ENCODE measurements at places on chromosomes 16 and 17.

GRCh38 chr17:71790791-71791190, 330.0 kb upstream of the SOX9 start:
- no peak for DNase-seq

DNA sequence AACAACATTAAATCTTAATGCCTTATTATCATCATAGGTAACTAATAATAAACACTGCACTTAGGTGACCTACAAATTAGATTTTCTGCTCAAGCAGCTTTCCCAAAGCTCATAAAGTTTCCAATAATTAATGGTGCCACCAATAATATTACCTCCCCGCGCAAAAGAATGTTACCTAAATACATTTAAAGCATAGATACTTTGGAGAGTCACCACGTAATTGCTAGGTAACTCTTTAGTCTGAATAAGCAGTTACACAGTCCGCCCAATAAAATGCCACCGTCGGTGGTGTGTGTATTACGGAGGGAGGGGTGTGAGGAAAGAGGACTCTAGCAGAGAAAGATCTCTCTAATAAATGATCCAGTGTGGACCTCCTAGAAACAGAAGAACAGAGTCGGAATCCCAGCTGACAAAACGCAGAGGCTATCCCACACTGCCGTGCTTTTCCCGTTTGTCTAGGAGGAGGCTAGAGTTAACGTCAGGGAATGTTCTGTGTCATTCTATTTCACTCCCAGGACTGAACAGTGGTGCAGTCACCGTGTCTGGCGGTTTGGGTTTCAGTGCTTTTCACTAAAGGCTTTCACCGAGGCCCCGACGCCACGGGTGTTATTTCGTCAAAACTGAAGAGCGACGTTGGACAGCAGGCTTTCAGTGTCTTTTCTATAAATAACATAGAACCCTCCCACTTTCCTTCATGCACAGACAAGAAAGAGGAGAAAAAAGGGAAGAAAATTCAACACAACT, 630 bp downstream of the RNFT1 start:
- DNase-seq = peak; percentile 18

DNA sequence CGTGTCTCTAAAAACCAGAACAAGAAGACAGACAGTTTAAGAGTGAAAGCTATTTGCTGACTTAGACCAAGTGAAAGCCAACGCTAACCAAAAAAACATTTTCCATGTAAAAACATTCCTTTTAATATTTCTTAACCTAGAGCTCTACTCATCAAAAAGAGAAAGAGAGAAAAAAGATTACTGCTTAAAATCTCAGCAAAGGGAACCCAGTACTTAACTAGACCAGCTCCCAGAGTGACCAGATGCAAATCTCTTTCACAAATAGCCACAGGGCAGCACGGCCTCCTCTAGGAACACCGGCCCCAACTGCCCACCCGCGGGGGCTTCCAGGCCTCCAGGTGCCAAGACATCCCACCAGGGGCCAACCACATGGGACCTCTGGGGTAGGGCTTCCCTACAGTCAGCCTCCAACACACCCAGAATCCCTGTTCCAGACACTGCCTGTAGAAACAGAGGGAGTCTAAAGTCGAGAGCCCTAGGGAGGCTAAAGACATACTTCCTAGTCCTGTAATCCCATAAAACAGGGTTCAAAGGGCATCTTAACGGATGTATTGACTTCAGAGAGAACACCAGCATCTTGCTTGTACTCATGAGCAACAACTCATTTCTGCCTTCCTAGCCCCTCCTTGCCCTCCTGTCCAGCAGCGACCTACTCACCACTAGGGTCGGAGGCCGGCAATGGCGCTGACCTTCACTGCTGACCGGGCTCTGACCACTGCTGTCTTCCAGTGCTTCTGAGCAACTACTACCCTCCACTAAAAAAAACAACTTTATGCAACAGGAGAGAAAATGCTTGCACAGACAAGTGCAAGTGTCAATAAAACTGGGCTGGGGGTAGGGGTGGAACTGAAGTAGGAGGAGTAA, 21.3 kb downstream of the ZCCHC14 start:
- no peak for DNase-seq

GRCh38 chr17:288802-289356, 63.7 kb downstream of the RPH3AL start:
- DNase-seq = no peak

GRCh38 chr17:12047681-12048376, 27.2 kb downstream of the MAP2K4 start:
- DNase-seq = no peak

DNA sequence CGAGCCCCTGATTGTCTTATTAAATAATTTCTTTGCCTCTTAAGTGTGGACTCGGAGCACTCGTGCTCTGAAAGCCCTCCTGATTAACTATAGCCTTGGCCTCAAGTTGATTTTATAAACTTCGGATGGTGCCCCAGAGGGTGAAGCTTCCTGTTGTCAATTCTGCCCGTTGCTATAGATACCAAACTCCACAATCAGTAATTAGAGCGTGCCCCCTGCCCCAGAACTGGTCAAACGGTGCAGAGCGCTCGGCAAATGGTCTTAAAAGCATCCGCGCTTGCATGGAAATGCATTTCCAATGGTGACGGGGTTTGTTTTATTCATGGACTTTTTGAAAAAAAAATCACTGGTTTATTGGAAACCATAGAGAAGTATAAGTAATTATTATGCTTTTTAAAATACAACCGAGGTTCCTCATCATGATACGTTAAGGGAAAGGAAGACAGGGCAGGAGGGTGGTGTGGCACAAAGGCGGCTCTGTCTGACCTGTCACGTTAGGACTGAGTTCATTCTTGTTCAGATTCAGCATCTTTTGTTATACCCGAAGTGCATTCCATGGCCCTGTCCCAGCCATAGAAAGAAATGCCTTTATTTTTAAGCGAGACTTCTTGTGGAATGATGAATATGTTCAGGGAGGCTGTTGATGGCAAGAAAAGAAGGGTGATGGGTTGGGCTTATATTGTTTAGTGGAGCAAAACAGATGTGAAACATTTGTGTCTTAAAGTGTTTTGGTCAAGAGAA, 476.4 kb downstream of the MAF start:
- DNase-seq = no peak

GRCh38 chr16:15897834-15898254, 9.4 kb upstream of the CEP20 start:
- no peak for DNase-seq

DNA sequence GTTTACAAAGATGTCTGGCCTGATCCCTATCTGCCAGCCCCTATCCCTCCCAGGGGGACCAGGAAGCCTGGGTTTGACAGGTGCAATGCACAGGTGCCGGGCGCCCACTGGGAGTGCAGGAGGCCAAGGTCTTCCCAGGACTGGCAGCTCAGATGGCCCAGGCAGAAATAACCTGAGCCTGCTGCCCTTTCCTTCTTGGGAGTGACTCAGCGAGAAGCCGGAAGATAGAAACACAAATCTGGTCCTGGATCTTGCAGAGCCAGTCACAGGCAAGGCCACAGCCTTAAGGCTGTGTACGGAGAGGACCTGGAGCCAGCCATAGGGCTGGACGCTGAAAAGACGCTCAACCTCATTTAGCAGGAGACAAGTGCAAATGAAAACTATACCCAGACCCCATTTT, 27.7 kb downstream of the GPR142 start:
- DNase-seq = no peak

- no peak for DNase-seq
These were observed 28.8 kb downstream of the NGFR start for GRCh38 chr17:49523706-49524472.

DNA sequence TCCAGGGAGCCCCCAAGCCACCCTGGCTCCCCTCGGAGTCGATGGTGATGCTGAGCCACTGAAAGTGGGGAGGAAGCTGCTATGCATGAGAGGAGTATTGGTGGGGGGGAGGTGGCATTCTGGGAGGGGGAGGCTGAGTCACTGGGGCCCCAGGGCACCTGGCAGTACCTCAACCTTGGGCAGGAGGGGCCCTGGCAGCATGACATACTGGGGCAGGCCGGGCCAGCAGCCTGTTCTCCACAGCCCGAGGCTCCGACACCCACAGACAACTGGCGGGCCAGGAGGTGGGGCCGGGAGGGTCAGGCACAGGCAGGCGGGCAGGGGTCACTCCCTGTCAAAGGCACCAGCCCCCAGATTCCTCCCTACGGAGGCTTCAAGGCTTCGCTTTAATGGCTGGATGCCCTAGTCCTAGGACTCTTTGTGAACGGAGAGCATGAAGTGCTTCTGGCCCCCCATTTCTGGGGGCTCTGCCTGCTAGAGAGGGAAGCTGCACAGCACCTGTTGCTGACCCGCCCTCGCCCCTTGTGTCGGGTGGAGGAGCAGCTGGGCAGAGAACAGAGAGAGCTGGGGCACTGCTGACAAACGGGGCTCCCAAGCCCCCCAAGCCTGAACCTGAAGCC, 928 bp downstream of the CASKIN2 start:
- DNase-seq = no peak

DNA sequence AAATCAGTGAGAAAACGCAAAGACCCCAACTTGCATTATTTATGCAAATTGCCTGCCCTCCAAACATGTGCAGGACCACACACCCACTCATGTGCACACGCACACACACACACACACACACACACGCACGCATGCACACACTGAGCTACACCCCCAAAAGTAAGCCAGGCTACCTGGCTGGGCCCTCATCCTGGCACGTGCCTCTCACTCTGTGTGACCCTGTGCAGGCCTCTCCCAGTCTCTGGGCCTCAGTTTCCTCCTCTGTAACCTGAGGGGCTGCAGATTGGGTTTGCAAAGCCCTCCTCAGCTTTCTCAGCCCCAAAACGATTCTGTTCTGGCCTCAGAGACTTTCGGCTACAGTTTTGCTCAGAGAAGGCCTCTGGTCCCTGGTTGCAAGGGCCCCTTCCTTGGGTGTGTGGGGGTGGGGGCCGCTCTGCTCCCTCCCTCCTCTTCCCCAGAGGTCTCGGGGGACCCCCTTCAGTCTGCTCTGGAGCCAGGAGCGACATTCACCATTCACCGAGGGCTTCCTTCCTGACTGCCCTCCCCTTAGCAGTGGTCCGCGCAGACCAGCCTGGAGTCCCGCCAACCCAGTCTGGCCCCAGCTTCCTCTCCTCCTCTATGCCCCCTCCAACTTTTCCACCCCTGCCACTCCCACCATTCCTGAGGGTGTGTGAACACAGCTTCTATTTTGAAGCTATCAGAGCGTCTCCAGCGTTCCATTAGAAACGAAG, 5.4 kb upstream of the PIK3R6 start:
- no peak for DNase-seq

DNA sequence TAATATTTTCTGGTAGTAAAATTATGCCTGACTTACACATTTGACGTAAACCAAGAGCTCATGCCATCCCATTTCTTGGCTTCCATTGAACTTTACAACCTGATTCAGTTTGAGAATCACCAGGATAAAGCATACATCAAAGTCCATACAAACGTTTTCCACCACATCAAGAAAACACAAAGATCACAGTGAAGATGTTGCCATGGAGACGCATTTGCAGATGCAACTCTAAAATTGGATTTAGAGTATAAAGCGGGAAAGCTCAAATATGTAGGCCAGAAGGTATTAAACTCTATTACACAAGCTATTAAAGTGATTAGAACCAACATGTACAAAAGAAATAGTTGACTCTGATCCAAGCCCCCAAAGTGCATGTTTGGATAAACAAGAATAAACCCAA, 10.4 kb downstream of the C16orf46 start:
- no peak for DNase-seq

- peak; percentile 72 for DNase-seq
These were observed at the start of gene KLHDC4 for GRCh38 chr16:87765776-87766484. Gene KLHDC4, minus strand, starts transcription at chr16:87765986. Its CDS starts 96 bp downstream, at chr16:87765890.

- DNase-seq = no peak
These were observed 131.8 kb downstream of the STX8 start for GRCh38 chr17:9443811-9444210.

DNA sequence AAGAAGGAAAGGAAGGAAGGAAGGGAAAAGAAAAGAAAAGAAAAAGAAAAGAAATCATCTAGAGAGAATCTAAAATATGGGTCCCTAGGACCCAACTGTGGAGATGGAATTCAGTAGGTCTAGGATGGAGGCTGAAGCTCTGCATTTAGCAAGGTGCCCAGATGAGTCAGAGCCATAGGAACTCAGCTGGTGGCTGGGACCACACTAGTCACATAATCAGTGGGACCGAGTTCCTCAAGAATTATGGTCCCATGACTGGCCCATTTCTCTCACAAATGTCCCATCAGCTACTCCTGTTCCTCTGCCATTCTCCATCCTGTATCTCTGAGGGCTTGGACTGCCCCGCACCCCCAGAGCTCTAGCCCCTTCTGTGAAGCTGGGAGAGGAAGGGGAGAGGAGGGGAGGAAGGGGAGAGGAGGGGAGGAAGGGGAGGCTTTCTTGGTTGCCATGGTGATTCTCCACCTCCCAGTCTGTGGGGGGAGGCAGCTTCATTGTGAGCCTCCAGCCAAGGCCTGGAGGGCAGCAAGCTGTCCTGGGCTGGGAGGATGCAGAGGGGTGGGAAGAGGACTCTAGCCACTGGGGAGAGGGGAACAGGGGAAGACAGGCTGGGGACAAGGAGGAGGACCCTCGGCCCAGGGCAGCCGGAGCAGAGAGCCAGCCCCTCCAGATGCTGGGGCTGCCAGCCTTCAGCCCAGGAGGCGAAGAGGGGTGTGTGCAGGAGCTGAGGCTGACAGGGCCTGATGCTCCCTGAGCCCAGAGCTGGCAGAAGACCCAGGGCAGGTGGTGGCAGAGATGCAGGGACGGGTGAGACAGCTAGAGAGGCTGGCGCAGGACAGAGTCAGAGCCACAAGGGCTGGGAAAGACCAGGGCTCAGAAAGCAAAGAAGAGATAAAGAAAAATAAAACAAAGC, 37.8 kb upstream of the LHX1 start:
- DNase-seq = no peak

- no peak for DNase-seq
These were observed 49.7 kb downstream of the ARHGAP44 start for GRCh38 chr17:12839042-12839441.

DNA sequence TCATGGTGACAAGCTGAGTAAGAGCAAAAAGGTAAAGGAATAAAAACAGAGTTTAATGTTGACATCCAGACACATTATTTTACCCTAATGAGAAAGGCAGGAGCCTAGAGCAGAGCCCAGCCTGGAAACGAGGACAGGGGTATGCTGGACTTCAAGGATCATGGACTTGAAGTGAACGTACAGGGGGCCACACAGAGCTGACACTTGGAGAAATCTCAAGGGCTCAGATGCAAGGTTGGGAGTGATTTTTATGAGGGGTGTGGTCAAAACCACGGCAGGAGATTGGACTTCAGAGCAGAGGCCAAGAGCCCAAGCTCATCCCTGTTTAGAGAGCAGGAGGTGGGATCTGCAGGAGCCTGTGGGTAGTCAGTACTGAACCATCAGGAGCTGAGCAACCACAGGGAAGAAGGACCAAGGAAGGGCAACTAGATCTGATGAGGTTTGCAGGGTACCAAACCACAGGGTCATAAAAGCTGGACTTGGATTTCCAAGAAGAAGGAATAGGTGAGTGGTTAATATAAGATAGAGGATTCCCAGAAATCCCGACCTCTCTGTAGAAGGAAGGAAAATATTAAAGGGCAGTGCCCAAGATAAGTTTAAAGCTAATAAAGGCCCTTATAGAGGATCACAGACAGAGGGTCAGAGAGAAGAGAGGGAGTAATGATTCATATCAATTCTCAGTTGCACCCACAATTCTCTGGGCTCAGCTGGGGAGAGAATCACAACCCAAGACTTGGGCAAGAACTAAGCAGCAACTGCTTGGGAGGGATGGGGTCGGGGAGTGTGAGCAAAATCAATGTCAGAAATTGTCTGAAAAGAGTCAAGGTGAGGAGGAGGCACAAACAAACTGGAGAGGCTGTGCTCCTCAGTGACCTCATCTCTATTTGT, 331.7 kb downstream of the SOX9 start:
- no peak for DNase-seq

GRCh38 chr17:7138800-7139381, 24.3 kb upstream of the ASGR2 start:
- DNase-seq = no peak

All from stimulated activated CD8-positive, alpha-beta memory T cell treated with anti-CD3 and anti-CD28 coated beads, Interleukin-4, amount 100 ng/mL, for 1 hour (primary cell).